ENCODE measurements at places on chromosomes 3 and 15. TPM values are rescaled to one million over a fixed set of nuclear protein-coding genes. Genes with fewer than 3 reads are reported as not detected.

Gene ARHGAP11A
- 27.7 TPM for polyA plus RNA-seq

Gene TGM5
- polyA plus RNA-seq: not detected

Gene MOBP
- polyA plus RNA-seq: 0.26 TPM

Gene ACOX2
- polyA plus RNA-seq: 51.1 TPM

Gene VIPR1
- 12.6 TPM for polyA plus RNA-seq

Gene CGNL1
- polyA plus RNA-seq: 39.8 TPM

Gene PLA2G4D
- polyA plus RNA-seq: 0.16 TPM

All from right lung (tissue), 10 donors.